Stimulated activated CD8-positive, alpha-beta memory T cell treated with anti-CD3 and anti-CD28 coated beads, Interleukin-12 subunit alpha, Interleukin-12 subunit beta, amount 100 ng/mL, for 1 hour (primary cell): ENCODE measurements at places on chromosomes 3 and 15.
A peak's percentile ranks its signal among the peaks of the same experiment; 100 is the strongest.

GRCh38 chr3:162152636-162153035, 656.0 kb downstream of the OTOL1 start:
- no peak for DNase-seq

DNA sequence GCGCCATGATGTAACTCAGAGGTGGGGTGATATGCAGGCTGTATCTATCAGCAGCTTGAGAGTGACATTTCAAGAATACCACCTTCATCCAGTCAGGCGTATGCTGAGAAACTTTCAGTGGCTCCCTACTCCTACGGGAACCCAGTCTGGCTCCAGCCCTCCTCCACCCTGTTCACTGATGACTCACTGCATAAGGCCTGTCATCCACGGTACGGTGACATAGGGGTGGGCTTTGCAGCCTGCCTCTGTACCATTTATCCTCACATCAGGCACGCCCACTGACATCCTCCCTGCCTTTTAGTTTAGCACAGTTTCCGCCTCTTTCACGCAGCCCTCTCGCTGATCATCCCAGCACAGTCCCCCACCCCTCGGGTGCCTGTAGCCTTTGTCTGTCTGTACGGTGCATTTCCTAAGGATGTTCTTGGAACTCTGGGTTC, 11.7 kb downstream of the PXYLP1 start:
- DNase-seq = peak; percentile 47

DNA sequence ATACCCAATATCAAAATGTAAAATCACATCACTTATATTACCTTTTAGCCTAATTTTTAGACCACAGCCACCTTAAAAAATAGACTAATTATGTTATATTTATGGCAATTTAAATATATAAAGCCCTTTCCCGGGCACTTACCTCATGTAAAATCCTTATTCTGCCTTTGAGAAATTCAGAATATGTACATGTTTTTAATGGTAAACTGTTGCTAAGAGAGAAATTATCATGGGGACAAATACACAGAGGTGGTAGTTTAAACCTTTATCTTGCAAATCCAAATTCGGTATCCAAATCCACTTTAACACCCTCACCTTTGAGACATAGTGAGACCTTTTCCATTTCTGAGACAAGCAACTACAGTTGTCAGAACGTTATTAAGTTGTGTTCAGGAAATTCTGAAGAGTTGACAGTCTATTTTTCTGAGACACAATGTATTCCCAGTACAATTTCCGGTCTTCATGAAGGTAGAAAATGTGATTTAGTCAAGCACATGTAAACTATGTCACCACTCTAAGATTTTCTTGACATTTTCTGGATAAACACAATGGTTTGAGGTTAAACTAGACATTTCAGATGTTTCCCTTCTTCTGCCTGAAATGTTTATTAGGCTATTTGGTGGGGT, 10.6 kb upstream of the VGLL3 start:
- DNase-seq = no peak

- no peak for DNase-seq
Observed at GRCh38 chr3:31408720-31409119, 124.0 kb upstream of the STT3B start.

DNA sequence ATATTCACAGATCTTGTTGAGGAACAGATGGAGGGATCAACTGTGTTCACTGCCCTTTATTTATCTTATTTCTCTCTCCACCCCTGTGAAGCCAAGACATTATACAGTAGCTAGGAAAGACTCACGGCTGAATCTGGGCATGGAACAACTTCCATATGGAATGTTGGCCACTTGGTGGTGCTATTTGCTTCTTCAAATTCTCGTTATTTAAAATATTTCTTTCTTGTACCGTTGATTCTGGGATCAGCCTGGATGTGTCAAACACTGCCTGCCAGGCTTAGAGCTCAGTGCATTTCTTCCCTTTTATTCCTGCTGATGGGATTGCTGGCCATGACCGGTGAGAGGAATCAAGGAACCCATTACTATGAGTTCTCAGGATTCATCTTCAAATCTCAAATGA, 17.5 kb upstream of the GASK1A start:
- DNase-seq = no peak

- no peak for DNase-seq
Observed at GRCh38 chr15:77538027-77538451, 94.7 kb downstream of the LINGO1 start.

DNA sequence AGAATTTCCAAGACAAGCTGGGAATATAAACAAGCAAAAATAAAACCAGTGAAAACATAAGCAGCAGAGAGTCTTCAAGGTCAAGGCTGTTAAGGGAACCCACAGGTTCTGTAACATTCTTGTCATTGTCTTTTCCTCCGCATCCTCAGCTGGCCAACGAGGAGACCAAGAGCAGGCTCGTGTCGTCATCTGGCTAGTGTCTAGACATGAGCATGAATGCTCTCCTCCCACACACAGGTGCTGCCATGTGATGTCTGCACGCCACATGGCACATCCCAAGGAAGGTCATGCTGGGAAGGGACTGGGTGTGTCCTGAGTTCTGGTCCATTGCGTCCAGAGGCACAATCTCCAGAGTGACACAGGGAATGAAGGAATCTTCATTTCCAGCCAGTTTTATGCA, 156.2 kb downstream of the POLR2M start:
- DNase-seq = no peak

DNA sequence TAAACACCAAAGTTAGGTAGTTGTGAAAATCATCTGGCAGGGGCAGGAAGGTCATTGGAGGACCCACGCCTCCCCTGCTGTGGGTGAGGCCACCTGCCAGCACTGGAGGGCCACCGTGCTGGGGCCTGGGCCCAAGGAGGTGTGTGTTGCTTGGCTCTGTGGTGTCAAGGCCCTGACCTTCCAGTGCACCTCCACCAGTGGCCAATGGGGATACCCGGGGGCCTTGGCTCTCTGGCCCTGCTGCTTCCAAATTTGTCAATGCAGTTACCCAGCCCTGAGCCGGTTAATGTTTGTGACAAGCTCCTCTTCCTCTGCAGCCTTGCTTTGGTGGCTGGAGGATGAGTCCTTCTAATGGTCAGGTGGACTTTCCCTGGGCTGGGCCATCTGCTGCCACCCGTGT, 150.2 kb downstream of the KLF13 start:
- no peak for DNase-seq

DNA sequence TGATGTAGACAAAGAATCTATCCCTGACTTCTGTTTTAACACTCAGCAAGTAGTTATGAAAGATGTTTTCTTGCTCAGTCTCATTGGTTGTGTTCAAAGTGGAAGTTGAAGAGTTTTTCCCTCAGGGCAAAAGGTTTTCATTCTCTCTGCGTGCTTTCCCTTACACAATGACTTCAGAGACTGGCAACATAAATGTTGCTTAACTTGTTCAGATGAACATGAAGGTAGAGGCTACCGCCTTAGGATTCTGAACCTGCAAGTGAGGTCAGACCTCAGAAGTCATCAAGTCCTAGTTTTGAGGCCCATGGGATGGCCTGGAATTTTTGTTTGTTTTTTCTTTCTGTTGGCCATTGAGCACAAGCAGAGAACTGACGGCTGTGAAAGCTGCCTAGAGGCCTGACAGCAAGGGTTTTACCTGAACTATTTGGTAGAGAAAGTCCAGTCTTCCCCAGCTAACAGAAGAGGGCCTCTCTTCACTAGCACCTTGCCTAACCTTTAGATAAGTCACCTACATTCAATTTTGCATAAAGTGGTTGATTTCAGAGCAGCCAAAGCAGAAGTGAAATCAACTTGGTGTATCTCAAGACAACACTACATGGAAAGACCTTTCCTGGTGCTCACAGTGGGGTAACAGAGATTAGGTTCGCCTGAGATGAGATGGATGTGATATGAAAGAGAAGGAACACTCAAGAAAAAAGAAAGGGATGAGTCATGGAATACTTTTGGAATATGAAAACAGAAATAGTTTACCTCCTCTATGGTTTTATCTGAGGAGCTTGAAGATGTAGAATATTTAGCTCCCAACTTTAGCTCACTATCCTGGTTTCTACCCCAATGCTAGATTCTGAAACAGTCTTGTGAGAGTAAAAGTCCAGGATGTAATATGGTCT, 53.6 kb upstream of the AP4E1 start:
- DNase-seq = no peak

GRCh38 chr3:67614195-67614594, 40.2 kb downstream of the SUCLG2 start:
- no peak for DNase-seq

GRCh38 chr3:72329354-72329753, 518.9 kb downstream of the SHQ1 start:
- DNase-seq = no peak

GRCh38 chr15:99347574-99347973, 96.3 kb downstream of the LRRC28 start:
- DNase-seq = no peak

DNA sequence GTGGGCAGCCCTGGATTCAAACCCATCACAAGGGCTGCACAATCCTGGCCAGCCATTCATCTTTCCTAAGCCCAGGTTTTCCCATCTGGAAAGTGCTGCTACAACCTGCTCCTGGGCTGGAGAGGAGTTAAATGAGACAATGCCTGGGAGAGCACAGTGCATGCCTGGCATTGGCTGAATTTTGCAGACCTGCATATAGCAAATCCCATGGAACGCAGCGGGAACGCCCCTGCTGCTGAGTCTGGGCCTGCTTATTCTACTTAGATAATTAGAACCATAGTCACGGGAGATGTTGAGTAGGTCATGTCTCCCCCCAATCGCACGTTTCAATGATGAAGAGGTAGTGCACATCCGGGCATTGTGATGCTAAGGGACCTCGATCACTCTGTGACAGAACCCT, 46.6 kb downstream of the ABTB1 start:
- no peak for DNase-seq

DNA sequence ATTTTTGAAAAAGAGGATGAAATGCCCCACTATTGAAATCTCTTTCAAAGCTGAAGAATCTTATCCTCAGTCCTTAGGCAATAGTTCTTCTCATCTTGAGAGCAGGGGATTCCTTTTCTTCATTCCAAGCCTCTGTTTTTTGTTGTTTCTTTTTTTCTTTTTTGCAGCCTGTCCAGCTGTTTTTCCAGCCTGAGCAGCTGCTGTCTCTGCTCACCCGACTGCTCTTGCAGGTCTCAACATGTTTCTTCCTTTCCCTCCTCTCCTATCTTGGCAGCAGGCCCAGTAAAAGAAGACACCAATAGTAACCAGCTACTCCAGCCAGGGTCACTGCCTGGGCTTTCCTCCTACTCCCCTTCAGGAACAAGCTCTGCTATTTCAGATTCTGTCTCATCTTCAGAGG, 23.8 kb downstream of the MEX3B start:
- no peak for DNase-seq
